ENCODE measurements at places on chromosomes 1 and 21.
A peak's percentile ranks its signal among the peaks of the same experiment; 100 is the strongest.

- DNase-seq: peak; percentile 92
Measured at GRCh38 chr1:155061381-155062150, 2.0 kb upstream of the EFNA4 start.

- no peak for DNase-seq
Measured at GRCh38 chr1:76098845-76099244, 24.3 kb downstream of the ST6GALNAC3 start.

DNA sequence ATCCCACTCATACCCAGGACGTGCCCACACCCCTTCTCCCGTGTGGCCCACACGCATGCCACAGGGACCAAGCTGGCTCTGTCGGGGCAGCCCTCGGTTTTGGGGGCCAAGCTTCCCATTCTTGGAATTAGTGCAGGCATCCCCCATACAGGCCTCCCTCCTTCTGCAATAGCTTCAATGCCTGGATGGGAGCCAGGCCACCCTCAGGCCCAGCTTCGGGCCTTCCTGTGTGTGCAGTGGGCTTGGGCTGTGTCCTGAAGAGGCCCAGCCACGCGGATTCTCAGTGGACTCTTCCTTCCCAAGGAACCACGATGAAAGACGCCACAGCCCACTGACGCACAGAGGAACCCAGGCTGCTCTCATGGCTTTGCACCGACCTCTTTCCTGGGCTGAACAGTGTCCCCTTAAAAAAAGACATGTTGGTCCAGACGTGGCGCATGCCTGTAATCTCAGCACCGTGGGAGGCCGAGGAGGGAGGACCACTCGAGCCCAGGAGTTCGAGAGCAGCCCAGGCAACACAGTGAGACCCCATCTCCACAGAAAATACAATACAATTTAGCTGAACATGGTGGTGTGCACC, 3.4 kb downstream of the KRTAP10-11 start:
- DNase-seq: no peak

- DNase-seq: no peak
Measured at GRCh38 chr21:45408801-45409261, 3.9 kb downstream of the COL18A1 start.

- DNase-seq: peak; percentile 57
Measured at GRCh38 chr1:47703981-47704596, 266.2 kb downstream of the FOXD2 start.
